ENCODE measurements at places on chromosomes 6 and 20.

GRCh38 chr6:19895866-19896692, 58.9 kb downstream of the ID4 start:
- DNase-seq, result no peak

- DNase-seq, result no peak
These were observed 10.0 kb downstream of the TRERF1 start for GRCh38 chr6:42441697-42442081.

GRCh38 chr6:53707108-53707897, 41.7 kb upstream of the KLHL31 start:
- DNase-seq, result no peak

- peak; percentile 35 for DNase-seq
These were observed 86.0 kb downstream of the SESN1 start for GRCh38 chr6:109008537-109009235.

DNA sequence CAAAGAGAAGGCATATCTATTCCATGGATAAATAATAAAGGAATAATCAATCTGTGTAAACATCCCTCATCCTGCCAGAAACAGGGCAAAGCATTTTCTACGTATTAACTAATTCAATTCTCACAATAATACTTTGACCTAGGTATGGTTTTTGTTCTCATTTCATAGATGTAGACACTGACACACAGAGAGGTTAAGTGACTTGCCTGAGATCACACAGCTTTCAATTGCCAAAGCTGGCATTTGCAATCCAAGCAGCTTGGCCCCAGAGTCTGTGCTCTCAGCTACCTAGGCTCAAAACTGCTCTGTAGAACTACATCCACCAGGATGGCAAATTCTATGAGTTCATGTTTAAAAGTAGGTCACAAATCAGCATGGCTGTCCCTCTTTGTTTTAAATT, 124.9 kb downstream of the BMP7 start:
- DNase-seq, result no peak

- DNase-seq, result no peak
These were observed 159.2 kb downstream of the ATXN1 start for GRCh38 chr6:16602035-16602434.

DNA sequence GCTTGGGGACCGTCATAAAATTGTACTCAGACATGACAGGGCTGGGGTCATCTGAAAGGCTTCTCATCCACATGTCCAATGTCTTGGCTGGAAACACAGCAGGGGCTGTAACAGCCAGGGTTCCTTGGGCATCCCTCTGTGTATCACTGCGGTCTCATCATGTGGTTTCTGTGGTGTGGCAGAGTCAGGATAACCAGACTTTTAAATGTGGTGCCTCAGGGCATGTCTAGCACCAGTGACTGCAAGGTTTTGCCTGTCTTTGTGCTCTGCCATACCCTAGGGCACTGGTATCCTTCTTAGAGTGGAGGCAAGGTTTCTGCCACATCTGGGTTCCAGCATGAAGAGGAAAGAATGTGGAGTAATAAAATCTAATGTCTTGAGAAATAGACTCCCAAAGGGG, 124.2 kb downstream of the PLEKHG1 start:
- DNase-seq, result no peak

- DNase-seq, result no peak
These were observed 45.0 kb upstream of the IRF4 start for GRCh38 chr6:346386-347030.

GRCh38 chr6:42561986-42562385, 1.8 kb upstream of the UBR2 start:
- DNase-seq, result no peak

DNA sequence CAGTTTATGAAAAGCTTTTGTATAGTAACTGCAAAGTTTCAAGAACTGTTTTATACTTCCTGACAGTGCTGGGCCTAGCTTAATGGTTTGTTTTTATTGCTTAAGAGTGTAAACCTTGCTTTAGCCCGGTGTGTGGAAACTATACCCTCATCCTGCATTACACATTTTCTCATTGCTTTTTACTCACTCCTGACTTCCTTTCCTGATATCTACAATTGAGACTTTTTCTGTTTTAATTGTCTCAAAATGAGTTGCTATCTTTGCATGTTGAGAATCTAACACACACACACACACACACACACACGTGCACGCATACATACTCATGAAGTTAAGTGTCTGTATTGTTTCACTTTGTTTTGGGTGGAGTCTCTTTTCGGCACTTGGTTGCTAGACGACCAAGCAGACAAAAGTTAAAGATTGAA, 16.7 kb downstream of the BMP2 start:
- DNase-seq, result no peak

- DNase-seq, result no peak
These were observed 32.4 kb downstream of the FYN start for GRCh38 chr6:111840803-111841202.

GRCh38 chr6:111894272-111894671, 21.0 kb upstream of the FYN start:
- no peak for DNase-seq

DNA sequence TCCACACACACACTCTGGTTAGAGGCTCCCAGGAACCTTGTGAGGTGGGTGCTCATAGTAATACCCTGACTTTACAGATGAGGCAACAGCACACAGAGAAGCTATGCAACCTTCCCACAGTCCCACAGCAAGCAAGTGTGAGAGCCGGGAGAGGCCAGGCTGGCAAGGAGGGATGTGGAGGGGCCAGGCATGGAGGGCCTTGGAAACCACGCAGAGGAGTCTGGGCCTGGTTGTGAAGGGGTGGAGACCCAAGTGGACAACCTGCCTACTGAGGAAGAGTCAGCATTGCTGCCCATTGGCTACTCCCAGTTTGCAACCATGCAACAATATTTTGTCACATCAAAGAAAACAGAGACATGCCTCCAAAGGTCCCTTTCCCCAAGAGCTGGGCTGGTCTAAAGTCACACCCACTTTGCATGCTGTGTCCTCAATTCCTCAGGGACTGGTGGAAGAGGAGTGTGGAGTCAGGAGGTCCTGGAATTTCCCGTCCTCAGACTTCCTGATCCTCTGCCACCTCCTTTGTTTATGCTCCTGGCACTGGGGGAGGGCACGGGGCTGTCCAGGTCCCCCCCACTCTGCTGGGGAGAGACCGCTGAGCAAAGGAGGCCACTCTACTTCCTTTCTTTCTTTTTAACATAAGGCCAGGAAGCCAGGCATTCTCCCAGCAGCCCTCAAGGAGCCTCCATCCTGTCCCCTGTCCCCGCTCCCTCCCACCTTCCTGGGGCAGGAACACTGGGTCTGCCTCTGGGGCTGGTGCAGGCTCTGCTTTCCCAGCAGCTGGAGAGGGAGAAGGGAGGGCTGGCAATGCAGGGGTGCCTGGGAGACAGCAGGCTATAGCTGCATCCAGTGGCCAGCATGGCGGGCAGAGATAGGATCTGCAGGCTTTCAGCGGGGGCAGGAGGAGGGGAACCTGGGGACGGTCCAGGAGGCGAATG, 68.3 kb downstream of the NOL4L start:
- DNase-seq, result no peak

DNA sequence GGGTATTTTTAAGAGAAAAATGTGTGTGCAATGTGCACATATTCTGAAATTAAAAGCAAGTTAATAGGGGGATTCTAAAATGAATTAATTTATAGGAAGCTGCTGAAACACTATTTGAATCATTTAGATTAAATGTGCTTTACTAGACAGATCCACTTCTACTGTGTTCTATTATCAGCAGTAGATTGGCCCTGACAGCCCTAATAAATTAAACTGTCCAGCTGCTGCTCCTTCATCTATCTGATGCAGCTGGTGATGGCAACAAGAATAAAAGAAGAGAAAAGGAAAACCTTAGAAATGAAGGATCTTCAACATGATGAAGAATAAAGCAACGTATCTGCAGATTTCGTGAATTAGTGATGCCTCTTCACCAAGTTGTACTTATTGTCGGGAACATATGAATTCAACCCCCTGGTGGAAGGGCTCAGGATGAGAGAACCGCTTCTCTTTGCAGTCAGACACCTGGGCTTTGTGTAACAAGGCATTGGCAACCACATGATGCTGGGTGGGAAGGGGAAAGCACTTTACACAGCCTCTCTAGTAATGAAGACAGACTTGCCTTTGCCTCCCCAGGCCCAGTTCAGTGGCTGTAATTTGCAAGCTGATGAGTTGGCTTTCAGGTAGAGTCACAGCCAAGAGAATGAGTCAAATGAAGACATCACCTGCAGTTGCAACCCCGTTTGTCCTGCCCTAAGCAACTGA, 94.4 kb downstream of the LAMP5 start:
- DNase-seq, result no peak

GRCh38 chr6:44675449-44675848, 287.9 kb downstream of the CDC5L start:
- DNase-seq, result no peak

GRCh38 chr6:4615891-4616290, 160.3 kb upstream of the CDYL start:
- DNase-seq, result no peak

- no peak for DNase-seq
These were observed 163.6 kb upstream of the CST7 start for GRCh38 chr20:24785141-24786110.

GRCh38 chr6:12351672-12352071, 61.5 kb downstream of the EDN1 start:
- DNase-seq, result no peak

DNA sequence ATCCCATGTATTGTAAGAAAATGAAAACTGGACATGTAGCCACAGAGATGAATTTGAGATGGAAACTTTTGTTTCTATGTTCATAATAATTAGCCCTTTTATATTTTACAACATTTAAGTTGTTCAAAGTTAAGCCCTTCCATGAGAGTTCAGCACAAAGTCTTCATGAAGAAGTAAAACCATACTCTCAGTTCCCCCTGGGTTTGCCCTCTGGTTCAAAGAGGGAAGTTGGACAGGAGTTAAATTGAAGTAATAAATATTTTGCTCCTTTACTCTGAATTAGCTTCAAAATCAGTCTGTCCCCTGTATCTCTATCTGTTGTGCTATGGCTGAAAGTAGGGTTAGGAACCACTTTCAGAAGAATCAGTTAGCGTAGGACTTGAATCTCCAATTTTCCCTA, 31.1 kb downstream of the PHACTR2 start:
- DNase-seq, result no peak

- DNase-seq, result peak; percentile 64
These were observed 7.9 kb upstream of the OSER1 start for GRCh38 chr20:44218446-44218845.

DNA sequence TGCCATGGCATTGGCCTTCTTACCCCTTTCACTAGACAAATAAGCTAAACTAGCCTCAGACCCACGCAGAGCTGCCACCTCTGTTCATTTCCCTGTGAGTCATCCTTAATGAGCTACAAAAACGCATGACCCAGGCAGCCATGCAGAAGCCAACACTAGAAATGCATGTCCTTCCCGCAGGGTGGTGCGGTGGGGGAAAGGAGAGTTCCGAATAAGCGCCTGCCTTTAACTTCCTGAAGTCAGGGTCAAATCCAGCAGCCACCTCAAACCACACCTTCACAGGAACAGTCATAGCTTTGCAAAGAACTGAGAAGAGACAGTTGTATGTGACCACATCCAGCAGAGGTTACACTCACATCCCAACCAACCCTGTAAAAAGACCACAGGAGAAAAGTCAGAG, 40.4 kb downstream of the IRF4 start:
- no peak for DNase-seq

GRCh38 chr6:122372647-122373046, 26.8 kb upstream of the HSF2 start:
- no peak for DNase-seq

GRCh38 chr20:7850775-7851490, 89.3 kb downstream of the HAO1 start:
- DNase-seq, result no peak

DNA sequence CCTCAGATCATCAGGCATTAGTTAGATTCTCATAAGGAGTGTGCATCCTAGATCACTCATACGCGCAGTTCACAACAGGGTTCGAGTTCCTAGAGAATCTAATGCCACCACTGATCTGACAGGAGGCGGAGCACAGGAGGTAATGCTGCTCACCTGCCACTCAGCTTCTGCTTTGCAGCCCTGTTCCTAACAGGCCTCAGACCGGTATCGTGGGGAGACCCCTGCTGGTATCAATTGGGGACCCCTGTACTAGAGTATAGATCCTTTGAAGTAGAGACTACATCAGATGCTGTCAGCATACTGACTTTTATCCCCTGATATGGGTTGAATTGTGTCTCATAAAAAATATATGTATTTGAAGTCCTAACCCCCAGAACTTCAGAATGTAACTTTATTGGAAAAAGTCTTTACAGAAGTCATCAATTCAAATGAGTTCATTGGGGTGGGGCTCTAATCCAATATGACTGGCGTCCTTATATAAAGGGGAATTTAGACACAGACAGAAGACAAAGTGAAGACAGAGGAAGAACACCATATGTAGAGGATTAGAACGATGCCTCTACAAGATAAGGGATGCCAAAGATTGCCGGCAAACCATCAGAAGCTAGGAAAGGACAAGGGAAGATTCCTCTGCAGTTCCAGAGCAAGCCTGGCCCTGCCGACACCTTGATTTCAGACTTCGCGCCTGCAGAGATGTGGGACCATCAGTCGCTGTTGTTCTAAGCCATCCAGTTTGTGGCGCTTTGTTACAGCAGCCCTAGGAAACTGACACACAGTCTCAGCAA, 104.4 kb upstream of the BTBD3 start:
- no peak for DNase-seq

All from thymus (tissue), 14 donors.